CD4-positive, alpha-beta T cell treated with Interleukin-4 for 4 hours (primary cell): ENCODE measurements at places on chromosomes 11 and 22.
A peak's percentile ranks its signal among the peaks of the same experiment; 100 is the strongest.

DNA sequence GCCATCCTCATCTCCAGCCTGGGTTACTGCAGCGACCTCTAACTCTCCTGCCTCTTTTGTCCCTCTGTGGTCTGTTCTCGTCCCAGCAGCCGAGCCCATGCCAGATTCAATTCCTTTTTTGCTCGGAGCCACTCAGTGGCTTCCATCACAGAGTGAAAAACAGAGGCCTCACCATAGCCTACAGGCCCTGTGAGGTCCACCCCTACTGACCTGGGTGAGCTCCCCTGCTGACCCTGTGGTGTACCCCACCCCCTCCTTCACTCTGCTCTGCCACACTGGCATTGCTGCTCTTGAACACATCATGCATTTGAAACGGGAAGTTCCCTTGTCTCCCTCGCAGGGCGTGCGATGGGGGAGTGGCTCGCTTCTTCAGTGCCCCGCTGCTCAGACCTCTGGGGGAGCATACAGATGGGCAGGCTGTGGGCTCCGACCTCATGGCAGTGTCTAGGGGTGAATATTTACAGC, 2.1 kb downstream of the AIP start:
- peak; percentile 62 for DNase-seq

DNA sequence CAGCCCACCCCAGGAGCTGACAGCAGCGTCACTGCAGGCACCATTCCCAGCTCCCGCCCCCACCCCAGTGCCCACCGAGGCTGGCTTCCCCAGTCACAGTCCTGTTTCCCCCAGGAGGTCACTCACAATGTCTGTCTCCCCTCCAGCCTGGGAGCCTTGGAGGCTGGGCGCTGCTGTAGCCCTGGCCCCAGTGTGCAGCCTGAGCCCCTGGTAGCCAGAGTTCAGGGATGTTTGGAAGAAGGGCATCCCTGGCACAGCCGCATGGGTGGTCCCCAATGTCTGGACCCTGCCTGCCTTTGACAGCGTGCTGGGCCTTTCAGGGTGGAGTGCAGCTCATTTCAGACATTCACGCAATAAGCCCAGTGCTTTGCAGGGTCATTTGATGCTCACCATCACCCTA, 4.3 kb downstream of the CAPN5 start:
- no peak for DNase-seq

DNA sequence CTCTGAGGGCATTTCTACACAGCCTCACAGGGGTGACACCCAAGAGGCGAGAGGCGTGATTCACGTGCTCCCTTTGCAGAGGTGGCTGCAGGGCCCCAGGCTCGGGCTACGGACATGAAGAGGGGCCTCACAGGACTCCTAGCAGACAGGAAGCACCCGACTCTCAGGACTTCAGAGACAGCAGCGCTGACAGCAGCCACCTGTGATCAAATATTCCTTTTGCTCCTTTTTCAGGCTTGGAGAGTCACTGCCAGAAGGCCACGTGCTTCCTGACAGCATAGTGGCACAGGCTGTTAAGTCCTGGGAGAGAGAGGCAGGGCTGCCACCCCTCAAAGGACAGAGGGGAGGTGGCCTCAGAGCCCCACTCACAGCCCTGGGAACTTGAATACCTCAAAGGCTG, 348.9 kb downstream of the CADM1 start:
- DNase-seq: no peak

GRCh38 chr11:126146454-126147192, 64.8 kb downstream of the RPUSD4 start:
- no peak for DNase-seq

GRCh38 chr11:14422052-14422813, 63.2 kb upstream of the RRAS2 start:
- no peak for DNase-seq

DNA sequence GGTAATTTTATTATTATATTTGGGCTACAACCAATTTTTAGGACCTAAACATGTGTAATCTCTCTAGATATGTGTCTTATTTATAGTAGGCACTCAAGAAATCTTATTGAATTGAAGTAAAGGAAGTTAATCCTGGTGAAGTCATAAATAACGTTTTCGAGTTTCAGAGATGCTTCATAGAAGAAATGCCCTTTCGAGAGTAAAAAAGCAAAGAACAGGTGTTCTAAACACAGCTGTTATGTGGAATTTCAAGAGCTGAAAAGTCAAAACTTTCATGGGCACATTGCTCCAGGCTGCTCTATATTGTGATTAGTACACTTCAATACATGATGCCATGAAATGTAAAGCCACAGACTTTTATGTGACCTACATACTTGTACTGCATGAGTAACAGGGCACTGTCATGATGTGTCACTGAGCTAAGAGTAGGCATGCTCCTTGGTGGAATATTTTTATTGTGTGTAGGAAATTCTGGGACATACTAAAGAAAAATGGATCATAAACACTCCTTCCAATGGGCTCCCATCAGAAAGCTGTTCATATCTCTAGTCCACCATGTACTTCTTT, 7.2 kb upstream of the ELMOD1 start:
- DNase-seq: no peak

GRCh38 chr11:66561178-66561974, 7.0 kb downstream of the CTSF start:
- DNase-seq: no peak

DNA sequence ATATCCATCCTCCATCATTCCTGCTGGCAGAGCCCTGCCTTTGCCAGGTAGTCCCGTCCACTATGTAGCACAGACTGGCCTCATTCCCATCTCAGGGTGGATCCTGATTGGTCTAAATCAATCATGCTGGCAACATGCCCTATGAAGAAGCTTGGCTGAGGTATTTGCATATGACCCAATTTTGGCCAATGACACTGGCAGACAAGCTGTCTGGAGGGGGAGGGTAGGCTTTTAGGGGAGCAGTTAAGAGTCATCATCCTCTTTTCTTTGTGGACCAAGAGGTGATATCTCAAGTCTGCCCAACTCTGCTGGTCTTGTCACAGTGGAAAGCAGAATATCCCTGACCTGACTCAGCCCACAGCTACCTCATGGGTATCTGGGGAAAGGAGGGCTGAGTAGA, 5.1 kb downstream of the CCDC89 start:
- peak; percentile 15 for DNase-seq

DNA sequence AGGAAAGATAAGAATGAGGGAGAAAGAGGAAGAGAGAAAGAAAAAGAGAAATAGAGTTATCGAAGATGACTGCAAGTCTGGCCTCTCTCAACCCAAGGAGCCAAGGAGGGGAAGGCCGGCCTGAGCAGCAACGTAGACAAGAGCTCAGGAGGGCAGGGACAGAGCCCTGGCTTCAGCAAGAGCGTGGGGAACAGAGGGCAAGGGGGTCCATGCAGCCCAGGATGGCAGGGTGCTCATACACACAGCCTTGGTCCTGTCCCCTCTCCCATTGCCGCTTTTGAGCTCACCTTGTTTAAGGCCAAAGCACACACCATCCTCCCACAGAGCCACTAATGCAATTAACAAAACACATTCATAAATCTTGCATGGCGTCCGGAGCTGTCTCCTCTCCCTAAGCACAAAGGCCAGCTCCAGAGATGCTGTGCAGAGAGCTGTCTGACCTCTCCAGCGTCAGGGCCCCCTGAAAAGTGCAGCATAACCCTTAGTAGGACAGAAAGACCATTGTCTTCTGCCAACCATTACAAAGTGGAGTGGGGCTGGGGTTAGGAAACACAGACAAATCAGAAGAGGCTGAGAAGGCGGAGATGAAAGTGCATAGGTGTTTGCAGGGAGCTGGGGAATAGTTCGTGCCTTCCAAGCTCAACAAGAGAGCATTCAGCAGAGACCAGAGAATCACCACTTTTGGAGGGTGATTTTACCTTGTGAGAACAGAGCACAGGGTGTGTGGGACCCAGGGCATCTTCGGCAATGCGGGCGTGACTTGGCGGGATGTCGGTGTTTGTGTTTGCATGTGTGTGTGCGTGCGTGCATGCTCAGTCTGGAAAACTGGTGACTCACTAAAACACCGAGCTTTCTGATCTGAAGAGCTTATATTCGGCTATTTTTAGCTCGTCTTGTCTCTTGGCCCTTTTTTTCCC, 28.2 kb upstream of the JAM3 start:
- no peak for DNase-seq

DNA sequence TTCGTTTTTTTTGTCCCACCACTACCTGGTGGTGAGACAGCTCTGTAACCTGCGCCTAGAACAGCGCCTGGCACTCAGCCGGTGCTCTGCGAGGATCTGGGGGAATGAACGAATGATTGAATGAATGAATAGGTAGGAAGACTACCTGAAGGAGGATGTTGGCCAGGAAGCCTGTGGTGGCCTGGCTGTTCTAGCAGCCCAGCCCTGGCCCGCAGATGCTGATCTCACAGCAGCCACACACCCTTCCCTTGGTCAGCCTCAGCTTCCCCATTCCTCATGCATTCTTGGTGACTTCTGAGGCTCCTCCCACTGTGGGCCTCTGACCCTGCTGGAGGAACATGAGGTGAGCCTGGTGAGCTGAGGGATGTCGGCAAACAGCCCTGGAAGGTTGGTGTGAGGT, 3.7 kb downstream of the TRPM5 start:
- DNase-seq: no peak

DNA sequence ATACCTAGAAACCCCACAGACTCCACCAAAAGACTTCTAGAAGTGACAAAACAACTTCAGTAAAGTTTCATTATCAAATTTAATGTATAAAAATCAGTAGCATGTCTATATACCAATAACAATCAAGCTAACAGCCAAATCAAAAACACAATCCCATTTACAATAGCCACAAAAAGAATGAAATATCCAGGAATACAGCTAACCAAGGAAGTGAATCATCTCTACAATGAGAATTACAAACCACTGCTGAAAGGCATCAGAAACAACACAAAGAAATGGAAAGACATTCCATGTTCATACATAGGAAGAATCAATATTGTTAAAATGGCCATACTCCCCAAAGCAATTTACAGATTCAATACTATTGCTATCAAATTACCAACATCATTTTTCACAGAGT, 46.0 kb downstream of the PRCP start:
- DNase-seq: no peak

DNA sequence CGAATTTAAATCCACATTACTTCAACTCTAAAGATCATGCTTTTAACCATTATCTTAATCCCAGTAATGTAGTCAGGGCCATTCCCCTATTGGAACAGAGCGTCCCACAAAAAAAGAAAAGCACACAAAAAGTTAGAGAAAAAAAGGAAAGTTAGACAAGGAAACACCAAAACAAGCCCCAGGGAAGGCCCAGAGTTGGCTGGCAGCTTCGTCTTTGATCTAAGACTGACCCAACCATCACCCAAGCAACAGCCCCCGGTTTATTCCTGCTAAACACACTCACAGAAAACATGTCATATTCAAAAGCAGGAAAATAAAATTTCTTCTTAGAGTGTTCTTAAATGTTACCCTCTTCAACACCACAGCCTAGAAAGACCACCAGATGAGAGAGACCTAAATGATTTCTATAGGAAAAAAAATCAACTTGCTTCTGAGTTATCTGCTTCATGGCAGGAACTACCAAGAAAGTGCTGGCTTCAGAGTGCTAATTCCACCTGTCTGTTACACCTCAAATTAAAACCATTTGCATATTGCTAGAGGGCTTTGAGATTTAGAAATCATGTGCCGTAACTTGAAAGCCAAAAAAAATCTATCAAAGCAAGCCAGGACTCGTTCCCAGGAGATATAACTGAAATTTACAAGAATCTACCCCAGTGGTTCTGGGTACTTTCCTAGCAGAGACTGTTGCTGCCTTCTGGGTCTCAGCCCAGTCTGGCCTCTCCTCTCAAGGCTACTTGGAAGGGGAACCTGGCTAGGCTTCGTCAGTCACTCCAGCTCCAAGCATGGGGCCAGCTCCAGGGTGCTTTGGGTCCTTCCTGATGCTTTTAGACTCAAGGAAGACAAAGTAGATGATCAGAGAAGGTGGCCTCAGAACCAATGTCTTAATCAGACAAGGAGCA, 31.2 kb downstream of the POU2AF3 start:
- no peak for DNase-seq

DNA sequence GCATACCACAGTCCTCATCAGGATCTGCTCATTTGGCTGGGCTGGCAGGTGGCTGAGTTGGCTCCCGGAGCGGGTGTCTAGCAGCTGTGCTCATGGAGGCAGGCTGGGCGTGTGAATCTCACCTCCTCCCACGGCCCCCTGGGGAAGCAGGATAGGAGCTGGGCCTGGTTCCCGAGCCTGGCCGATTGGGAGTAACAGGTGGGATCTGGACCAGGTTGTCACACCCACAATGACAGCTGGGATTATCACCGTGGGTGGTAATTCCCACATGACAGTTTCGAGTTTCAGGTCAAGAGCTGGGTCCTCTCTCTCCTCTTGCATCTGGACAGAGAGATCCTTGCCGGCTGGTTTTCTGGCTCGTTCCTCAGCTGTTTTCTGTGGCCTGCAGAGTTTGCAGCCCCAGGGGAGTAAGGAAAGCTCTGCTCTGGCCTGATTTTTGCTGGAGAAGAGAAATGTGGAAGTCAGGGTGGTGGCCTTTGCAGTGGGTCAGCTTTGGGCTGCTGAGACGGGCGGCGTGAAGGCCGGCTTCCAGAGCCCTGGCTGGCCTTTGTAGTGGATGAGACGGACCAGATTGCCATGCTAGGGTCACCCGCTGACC, 57.0 kb downstream of the BCR start:
- no peak for DNase-seq

GRCh38 chr22:21590809-21591641, 23.5 kb downstream of the UBE2L3 start:
- no peak for DNase-seq

DNA sequence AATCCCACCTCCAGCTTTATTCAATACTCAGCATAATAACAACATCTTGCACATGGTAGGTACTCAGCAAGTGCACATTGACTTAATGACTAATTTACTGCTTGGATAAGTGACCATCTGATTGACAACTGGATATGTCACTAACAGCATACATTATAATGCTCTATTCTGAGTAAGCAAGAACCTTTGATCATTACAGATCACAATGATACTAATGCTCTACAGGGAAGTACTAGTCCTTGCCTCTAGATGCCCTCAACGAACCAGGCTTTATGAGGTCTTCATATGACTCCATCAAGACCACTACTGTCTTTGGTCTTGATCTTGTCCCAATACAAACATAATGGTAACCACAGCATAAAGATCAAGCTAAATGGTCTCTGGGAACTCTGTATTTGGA, 167.6 kb upstream of the MTMR2 start:
- DNase-seq: peak; percentile 63

GRCh38 chr11:87114093-87114492, 76.4 kb downstream of the TMEM135 start:
- no peak for DNase-seq

DNA sequence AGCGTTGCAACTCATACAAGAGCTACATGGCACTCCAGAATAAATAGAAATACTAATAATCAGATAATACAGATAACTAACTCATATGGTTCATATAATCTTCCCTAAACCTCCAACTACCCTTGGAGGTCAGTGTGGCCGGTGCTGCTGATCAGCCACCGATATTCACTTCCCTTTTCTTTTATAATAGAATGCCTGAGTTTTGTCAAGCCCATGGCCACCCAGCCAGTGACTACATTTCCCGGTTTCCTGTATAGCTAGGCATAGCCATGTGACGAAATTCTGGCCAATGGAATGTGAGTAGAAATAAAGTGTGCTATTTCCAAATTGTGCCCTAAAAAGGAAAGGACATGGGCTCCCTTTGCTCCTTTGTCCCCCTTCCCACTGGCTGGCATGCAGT, 5.9 kb upstream of the CAT start:
- no peak for DNase-seq
